ENCODE measurements at places on chromosomes 7 and 10.

DNA sequence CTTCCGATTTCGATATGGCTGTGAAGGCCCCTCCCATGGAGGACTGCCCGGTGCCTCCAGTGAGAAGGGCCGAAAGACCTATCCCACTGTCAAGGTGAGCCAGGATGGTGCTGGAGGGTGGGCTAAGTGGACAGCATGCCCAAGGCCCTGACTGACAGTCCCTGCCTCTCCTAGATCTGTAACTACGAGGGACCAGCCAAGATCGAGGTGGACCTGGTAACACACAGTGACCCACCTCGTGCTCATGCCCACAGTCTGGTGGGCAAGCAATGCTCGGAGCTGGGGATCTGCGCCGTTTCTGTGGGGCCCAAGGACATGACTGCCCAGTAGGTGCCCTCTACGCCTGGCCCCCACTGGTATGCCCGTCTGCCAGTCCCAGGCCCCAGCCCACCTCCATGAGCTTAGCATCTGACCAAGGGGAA is 1.2 kb downstream of the NFKB2 start:
- peak; percentile 29 for DNase-seq

GRCh38 chr10:13457958-13458686 is 70.7 kb downstream of the BEND7 start:
- no peak for DNase-seq

GRCh38 chr10:28715246-28715645 is 37.9 kb downstream of the BAMBI start:
- DNase-seq, result no peak

DNA sequence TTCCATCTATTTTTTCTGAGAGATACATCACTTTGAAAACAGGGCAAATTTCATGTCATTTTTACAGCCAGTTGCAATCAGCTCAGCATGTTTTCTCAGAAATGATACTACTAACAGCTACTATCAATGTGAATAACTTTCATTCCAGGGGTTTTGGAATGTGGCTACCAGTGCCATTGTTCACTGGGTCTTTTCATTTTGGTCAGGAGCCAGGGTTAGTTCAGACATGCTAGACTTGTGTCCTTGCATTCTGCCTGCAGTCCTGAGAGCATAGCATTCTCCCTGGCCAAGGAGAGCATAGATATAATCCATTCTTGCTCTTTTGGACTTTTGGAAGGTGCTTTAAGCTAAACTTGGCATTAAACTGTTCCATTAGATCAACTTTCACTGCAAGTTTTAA is 160.9 kb upstream of the NEBL start:
- DNase-seq, result no peak

GRCh38 chr10:47454008-47454779 is 29.7 kb downstream of the ANXA8 start:
- DNase-seq, result no peak

DNA sequence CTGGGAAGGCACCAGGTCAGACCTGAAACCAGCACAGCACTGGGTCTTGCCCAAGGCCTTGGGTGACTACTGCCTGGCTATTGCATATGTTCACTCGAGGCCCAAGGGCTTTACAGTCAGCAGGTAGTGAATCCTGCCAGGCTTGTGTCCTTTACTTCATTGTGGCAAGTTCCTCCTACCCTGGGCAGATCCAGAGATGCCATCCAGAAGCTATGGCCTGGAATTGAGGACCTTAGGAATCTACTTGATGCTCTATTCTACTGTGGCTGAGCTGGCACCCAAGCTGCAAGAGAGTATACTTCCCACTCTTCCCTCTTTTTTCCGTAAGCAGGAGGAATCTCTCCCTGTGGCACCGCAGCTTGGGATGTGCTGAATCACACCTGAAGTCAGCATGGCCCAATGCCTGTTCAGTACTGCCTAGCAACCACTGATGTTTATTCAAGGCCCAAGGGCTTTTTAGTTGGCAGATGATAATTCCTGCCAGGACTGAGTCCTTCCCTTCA is 246.7 kb upstream of the CTBP2 start:
- no peak for DNase-seq

DNA sequence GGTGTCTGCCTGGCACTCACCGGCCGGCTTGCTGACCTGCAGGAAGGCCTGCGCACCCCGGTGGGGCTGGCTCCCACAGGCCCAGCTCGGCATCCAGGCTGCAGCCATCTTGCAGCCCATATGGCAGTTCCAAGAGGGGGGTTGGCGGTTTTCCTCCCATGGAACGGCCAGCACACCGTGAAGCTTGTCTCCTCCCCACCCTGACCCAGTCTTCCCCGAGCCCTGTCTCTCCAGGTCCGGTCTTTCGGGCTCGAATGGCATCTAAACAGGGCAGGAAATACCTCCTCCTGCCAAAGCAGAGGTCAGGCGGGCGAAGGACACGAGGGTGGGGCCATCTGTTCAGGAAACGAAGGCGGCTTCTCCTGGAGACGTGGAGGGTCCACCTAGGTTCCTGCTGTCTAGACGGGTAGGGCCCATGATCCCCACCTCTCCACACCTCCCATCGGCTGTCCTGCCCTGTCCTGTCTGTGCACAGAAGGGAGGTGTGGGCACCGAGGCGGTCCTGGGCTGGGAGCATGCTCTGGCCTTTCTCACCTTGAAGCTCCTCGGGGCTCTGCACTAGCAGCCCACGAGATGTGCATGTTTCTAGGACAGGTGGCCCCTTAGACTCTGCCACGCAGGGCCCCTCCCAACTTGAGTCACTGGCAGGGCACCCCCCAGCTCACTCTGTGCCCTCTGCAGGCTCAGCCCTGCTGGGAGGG is 113.7 kb upstream of the DIP2C start:
- no peak for DNase-seq

DNA sequence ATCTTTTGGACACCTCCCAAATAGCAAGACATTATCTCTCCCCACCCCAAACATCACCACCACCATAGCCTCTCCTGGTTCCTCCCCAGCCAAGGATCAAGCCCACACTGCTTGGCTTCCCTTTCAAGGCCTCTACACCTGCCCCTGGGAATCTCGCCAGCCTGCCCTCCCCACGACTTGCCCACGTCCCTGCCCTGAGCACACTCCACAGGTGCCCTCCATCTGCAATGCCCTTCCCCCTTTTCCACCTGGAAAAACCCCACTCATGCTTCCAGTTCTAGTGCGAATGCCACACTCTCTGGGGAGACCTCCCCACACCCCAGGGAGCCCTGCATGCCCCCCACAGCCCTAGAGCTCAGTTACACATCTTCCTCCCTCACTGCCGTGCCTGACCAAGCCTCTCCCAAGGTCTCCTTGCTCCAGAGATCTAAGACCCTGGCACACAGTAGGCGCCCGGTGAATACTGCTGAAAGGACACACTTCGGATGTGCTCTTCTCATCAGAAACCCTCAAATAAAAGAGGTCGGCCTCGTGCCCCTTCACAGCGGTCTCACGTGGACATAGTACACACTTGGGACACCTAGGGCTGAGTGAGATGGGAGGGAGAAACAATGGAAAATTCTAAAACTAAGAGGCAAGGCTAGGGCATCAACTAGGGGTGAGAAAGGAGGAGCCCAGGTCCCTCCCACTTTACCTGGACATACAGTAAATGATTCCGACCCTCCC is 91.4 kb downstream of the DLG5 start:
- DNase-seq, result no peak

DNA sequence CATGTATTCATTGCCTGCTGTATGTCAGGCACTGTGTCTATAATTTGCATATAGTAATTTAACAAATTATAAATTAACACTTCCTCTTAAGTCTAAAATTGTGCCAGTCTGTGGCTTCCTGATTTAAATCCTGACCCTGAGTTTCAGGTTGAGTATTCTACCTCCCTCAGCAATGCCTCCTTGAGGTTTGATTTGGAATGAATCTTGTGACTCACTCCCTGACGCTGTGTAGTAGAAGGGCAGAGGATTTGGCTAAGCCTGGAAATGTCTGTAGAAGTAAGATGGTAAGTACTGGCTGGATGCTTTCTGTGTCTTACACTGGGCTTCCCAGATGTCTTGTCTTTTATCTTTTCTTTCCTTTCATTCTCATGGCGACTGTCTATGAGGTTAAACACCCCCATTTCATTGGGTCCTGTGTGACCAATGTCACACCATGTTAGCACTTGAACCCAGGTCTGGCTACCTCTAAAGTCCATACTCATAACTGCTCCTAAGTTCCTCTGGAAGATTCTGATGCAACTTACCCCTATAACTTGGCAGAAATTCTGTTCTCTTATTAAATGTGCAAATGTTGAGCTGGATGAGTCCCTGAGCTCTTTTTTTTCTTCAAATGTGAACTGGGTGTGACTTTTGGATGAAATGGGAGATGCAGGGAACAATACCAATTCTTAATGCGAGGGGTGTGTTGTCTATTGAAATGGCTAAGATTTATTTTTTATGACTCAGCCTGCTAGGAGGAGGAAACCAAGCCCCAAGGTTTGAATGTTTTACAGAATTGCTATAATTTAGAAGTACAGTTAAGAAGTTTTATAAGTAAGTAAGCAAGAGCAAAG is 48.5 kb downstream of the PLCE1 start:
- DNase-seq, result no peak

GRCh38 chr7:128384726-128385125 is 23.2 kb upstream of the PRRT4 start:
- DNase-seq, result peak; percentile 1

Measured in B cell (primary cell).